CD4-positive, alpha-beta T cell treated with Interleukin-4 for 4 hours (primary cell): ENCODE measurements at places on chromosomes 7 and 10.
A peak's percentile ranks its signal among the peaks of the same experiment; 100 is the strongest.

GRCh38 chr7:77276120-77276519, 76.5 kb upstream of the FGL2 start:
- no peak for DNase-seq

GRCh38 chr10:1420661-1421362, 316.5 kb downstream of the ADARB2 start:
- DNase-seq, result peak; percentile 9

DNA sequence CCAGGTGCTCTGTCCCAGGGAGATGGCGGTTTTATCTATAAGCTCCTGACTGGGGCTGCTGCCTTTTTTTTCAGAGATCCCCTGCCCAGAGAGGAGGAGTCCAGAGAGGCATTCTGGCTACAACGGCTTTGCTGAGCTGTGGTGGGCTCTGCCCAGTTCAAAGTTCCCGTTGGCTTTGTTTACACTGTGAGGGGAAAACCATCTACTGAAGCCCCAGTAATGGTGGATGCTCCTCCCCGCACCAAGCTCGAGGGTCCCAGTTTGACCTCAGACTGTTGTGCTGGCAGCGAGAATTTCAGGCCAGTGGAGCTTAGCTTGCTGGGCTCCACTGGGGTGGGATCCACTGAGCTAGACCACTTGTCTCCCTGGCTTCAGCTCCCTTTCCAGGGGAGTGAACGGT, 16.4 kb upstream of the SLC26A5 start:
- DNase-seq, result no peak

- DNase-seq, result peak; percentile 18
Observed at GRCh38 chr10:114811862-114812261, 9.7 kb upstream of the FHIP2A start.

DNA sequence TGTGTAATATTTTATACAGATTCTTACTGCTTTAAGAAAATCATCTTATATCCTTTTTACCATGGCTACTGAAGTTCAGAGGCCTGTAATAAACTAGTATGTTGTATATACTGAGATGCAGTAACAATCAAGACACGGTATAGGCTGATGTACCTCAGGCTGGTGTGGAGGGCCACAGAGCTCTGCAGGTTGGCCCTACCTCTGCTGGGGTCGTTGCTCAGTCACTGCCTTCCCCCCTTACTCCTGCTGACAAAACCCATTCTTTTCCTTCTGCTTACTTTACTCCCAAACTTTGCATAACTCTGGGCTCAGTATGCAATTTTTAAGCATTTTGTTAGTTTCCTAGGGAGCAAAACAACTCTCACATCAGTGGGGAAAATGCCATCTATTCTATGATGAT, 200.1 kb upstream of the FOXP2 start:
- no peak for DNase-seq
